ENCODE measurements at places on chromosomes 12 and 14. TPM values are rescaled to one million over a fixed set of nuclear protein-coding genes. Genes with fewer than 3 reads are reported as not detected.

DNA sequence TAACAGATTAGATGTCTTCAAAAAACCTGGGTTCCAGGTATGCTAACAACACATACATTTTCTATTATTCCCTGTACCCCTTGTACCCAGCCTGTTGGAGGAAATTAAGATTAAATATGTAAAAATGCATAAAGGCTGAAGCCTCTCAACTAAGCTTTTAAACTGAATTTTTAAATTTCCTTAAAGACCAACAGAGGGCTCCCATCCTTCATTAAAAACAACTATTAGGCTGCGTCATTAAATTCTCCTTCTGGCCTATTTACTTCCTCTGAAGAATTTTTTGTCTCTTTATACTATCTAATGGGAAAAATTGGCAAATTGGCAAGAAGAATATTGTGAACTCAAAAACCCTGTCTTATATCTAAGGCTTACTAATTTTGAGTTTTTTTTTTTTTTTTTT lies 21.8 kb downstream of the SENP1 start:
- no peak for DNase-seq
- H3K36me3 ChIP-seq: peaks cover 46% of the 10 kb centered on the region
- H3K27ac ChIP-seq: no peak overlapping the region
- H3K4me3 ChIP-seq: no peak overlapping the region
- no peaks in the 10 kb centered on the region for H3K27me3 ChIP-seq
- H3K4me1 ChIP-seq: no peaks in the 10 kb centered on the region

DNA sequence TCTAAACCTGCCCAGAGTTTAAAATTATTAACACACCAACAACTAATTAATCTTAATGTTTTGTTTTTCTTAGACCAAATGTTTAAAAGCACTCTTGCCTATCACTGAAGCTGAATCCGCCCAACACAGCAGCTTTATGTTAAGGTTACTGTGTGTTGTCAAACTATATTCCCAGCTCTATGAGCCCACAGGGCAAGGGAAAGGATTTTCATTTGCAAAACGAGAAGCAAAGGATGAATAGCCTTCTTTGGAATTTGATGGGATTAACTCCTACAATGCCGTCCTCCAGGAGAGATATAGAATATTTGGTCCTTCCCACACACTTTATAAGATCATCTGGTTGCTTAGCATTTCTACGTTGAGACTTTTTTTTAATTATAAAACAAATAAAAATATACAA lies 43.7 kb downstream of the DUSP16 start:
- peaks cover 26% of the 10 kb centered on the region for H3K36me3 ChIP-seq
- H3K4me3 ChIP-seq: no peak overlapping the region
- no peak for DNase-seq
- H3K27ac ChIP-seq: no peak overlapping the region

DNA sequence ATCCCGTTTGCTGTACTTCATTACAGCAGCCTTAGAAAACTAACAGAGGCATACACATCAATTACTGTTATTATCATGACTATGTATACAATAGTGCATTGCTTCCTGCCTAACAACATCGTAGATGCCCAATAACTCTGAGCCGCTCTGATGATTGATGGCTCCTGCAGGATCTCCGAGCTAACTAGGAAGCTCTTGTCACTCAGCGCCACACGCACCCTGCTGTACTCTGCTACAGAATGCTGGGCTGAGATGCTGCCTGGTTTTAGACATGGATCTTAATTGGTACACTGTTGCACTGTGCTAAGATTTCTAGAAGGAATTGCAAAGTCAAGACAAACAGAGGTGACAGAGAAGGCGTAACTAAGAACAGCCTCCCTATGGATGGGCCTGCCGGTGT lies 169.3 kb downstream of the SLC15A4 start:
- H3K27me3 ChIP-seq: no peaks in the 10 kb centered on the region
- DNase-seq: no peak
- no peaks in the 10 kb centered on the region for H3K4me1 ChIP-seq
- H3K27ac ChIP-seq: no peak overlapping the region
- no peaks in the 10 kb centered on the region for H3K36me3 ChIP-seq

- no peaks in the 10 kb centered on the region for H3K36me3 ChIP-seq
- no peak for DNase-seq
- H3K27ac ChIP-seq: no peak overlapping the region
Measured at GRCh38 chr12:659090-659683, 4.1 kb downstream of the NINJ2 start.

GRCh38 chr12:31507966-31508365 lies 83.0 kb downstream of the DENND5B start:
- H3K27ac ChIP-seq: no peak overlapping the region
- no peaks in the 10 kb centered on the region for H3K36me3 ChIP-seq
- no peaks in the 10 kb centered on the region for H3K4me1 ChIP-seq
- DNase-seq: no peak
- H3K4me3 ChIP-seq: no peak overlapping the region

Gene MYG1
- 55.6 TPM for total RNA-seq

Gene NUDT4
- total RNA-seq: 56.3 TPM

Gene TMEM63C
- total RNA-seq: 0.74 TPM

Gene SLC17A8
- not detected for total RNA-seq

All from activated CD8-positive, alpha-beta T cell treated with anti-CD3 and anti-CD28 coated beads, Interleukin-2, amount 10 ng/mL, durations not matched to agents 7 days and 5 days (primary cell).